ENCODE measurements at places on chromosomes 12 and 14.

DNA sequence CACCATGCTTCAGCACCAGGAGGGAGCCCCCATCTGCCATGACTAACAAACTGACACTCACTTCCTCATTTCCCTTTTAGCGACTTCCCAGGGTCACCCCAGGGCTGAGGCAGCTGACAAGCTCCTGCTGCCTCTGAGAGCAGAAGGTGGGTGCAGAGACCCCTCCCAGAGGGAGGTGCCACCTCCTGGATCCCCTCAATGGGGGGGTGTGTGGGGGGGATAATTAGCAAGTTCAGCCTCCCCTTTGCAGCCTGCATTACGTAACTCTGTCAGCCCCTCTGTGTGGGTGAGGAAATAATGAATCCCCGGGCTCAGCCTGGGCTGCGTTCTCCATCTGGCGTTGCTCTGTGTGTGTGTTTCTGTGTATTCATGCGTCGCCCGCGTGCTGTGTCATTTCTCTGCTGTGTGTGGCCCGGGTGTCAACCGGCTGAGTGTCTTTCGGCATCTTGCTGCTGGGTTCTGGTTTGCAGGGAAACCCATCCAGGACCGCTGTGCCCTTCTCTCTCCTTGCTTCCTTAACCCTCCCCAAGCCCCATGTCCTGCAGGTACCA lies 28.0 kb downstream of the NOS1 start:
- DNase-seq, result no peak

- no peak for DNase-seq
Measured at GRCh38 chr14:90093942-90094595, 32.3 kb downstream of the KCNK13 start.

DNA sequence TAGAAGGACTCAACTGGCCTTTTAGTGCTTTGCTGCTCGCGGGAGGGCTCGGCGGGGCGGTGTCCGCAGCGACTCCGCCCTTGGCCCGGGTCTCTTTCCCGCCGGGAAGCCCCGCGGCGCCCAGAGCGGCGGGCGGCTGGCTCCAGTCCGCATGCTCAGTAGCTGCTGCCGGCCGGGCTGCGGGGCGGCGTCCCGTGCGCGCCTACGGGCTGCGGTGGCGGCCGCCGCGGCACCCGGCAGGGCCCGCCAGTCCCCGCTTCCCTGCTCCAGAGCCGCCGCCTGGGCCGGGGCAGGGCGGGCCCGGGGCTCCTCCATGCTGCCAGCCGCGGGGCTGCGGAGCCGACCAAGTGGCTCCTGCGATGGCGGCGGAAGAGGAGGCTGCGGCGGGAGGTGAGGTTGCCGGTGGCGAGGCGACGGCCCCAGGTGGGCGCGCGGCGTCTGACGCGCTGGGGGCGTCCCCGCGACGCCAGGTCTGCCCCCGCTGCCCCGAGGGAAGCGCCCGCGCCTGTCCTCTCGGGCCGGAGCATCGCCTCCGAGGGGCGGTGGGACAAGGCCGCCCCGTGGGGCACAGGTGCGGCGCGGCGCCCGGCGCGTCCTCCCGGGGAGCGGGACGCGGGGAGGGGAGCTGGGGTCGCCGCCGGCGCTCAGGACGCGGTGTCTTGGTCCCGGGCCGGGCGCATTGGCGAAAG lies at the start of gene BMAL2:
Gene BMAL2 (plus strand): TSS at position 123 of the 689 bp plus-strand sequence. CDS start 237 bp downstream, at position 360.
- DNase-seq, result peak; percentile 4

- DNase-seq, result no peak
Measured at GRCh38 chr12:91588874-91589454, 406.3 kb upstream of the DCN start.

- no peak for DNase-seq
Measured at GRCh38 chr12:2234646-2235350, 182.0 kb downstream of the CACNA1C start.

- no peak for DNase-seq
Measured at GRCh38 chr12:1882405-1882804, 36.0 kb downstream of the CACNA2D4 start.

- peak; percentile 44 for DNase-seq
Measured at GRCh38 chr12:121590476-121591143, 9.8 kb upstream of the KDM2B start.

DNA sequence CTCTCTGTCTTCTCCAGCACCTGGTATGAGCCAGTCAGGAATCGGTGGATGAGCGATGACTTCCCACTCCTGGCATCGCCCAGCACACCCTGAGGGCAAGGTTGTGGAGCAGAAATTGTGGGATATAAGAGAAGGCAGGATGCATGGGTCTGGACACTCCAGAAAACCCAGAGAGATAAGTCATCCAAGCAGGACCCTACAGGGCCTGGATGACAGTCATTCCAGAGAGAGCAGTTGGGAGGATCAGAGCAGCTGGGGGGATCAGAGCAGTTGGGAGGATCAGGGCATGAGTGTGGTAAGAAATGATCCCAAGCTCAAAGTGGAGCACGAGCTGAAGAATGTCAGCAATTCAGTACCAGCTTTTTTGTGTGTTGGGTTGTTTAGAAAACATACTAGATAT lies 4.0 kb downstream of the AGAP2 start:
- DNase-seq, result no peak

- DNase-seq, result no peak
Measured at GRCh38 chr14:29672831-29673230, 254.8 kb downstream of the PRKD1 start.

GRCh38 chr12:65825183-65825506 lies 862 bp downstream of the HMGA2 start:
- no peak for DNase-seq

GRCh38 chr14:94532447-94532846 lies 23.2 kb upstream of the SERPINA12 start:
- DNase-seq, result no peak

- DNase-seq, result no peak
Measured at GRCh38 chr12:32257695-32258496, 141.5 kb upstream of the FGD4 start.

DNA sequence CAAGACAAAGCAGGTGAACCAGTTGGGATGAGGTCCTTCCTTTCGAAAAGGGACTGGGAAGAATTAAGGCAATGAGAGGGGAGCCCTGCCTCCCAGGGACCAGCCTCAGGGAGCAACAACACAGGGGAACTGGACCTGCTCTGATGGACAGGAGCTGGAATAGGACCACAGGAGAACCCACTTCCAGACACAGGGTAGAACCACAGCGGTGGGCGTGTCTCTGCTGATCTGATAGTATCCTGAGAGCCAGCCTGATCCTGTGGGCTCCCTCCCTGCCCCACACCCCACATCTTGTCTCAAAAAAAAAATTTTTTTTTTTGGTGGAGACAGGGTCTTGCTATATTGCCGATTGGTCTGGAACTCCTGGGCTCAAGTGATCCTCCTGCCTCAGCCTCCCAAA lies 13.6 kb upstream of the PLEK2 start:
- DNase-seq, result no peak

- no peak for DNase-seq
Measured at GRCh38 chr14:30193845-30194501, 266.3 kb upstream of the PRKD1 start.

- DNase-seq, result no peak
Measured at GRCh38 chr14:85280074-85280473, 249.9 kb upstream of the FLRT2 start.

DNA sequence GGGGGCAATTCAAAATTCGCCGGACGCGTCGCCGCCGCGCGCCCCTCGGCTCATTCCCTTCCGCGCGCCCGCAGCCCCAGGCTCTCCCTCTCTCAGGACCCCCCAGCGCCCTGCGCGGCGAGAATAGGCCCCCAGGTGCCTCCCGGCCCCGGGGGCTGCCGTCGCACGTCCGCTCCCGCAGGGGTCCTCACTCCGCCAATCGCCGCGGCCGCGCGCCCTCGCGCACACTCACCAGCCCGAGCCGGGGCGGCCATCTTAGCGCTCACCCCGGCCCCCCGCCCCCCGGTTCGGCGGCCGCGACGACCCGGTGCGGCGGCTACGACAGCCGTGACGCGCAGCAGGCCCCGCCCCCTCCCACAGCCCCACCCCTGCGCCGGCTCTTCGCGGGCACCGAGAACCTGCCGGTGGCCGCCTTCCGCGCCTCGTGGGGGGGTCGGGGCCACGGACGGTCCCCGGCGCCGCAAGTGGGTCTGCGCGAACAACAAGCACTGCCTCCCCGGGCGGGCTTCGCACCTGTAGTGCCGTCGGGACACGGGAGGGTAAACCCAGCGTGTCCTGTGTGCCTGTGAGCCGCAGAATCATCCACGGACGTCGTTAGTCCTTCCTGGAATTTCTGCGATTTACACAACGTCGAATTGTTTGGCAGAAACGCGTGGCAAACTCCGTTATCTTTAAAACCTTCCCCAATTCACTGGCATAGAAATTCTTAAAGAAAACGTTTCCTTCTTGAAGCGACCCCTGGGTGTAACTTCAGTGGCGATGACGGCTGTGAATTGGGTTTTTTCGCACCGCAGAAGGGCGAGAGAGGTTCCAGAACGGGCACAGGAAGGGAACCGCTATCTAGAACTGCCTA lies 2.5 kb downstream of the USP44 start:
- peak; percentile 72 for DNase-seq

- no peak for DNase-seq
Measured at GRCh38 chr14:69839661-69840060, 39.6 kb upstream of the SMOC1 start.

DNA sequence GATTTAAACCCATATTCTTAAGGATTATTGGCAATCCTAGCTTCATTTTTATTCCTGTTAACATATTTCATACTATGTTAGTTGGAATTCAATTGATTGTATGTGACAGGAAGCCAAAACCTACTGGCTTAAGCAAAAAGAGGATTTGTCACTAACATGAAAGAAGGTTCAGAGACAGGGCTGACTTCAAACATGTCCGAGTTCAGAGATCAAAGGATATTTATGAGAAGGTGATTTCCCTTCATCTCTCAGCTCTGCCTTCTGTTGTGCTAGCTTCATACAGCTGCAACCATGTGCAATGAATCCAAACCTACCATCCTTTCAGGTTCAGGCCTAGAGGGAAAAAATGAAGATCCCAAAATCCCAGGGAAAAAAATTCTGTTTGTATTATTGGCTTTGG lies 349.7 kb downstream of the ATP23 start:
- DNase-seq, result no peak

DNA sequence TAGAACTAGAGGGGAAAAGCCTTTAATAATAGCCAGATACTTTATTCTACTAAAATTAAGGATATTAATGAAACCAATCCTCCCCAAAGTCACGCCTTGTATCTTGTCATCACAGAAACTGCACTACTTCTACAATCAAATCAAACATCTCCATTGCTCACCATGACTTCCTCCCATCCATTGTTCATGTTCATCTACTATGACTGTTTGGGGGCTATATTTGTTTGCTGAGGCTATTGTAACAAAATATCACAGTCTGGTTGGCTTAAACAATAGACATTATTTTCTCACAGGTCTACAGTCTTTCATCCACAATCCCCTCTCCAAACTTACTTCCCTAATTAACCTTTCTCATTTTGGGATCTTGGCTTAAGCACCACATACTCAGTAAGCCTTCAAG lies 193.6 kb upstream of the FSCB start:
- no peak for DNase-seq

DNA sequence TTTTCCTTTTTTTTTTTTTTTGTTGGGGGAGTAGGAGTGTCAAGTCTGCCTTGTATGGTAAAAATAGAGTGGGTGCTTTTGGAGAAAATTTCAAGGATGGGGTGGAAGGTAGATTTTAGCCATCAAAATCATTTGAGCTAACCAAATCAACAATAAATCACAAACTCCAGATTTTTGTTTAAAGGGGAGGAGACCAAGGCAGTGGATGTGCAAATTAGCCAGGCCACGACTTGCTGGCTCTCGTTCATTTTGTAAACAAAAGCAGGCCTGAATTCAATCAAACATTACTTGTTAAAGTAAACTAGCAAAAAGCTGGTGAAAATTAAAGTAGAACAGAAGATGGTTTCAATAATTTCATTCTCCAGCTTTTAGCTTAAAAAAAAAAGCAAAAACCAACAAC lies 387.2 kb downstream of the BMP4 start:
- DNase-seq, result no peak

DNA sequence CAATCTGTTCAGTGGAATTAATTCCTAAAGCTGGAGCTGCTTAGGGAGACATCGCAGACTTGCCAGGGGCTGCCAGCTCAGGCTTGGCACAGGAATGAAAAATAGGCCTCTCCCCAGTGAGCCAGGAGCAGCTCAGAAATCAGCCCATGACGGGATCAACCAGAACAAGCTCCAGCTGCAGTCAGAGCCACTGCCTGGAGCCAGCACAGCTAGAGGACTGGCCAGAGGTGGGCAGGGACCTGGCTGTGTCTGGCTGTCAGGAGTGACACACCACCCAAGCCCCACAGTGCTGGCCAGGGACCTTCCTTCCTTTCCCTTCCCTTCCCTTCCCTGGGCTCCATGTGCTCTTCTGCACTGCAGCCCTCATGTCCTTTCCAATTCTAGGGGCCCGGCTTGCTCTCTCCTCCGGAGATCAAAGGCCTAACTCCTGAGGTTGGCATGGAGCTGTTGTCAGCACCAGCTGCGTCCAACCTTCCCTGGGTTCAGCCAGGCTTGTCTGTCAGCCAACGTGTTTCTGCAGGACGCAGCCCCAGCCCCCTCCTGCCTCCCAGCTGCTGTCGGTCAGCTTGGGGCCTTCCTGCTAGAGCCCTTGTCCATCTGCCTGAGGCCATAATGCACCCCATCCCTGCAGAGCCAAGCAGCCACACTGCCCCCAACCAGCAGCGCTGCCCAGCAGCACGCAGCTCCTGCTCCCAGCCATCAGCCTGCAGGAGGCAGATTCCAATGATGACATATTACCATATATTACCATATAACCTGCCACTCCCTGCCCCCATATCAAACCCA lies 149.3 kb downstream of the CALM1 start:
- no peak for DNase-seq

DNA sequence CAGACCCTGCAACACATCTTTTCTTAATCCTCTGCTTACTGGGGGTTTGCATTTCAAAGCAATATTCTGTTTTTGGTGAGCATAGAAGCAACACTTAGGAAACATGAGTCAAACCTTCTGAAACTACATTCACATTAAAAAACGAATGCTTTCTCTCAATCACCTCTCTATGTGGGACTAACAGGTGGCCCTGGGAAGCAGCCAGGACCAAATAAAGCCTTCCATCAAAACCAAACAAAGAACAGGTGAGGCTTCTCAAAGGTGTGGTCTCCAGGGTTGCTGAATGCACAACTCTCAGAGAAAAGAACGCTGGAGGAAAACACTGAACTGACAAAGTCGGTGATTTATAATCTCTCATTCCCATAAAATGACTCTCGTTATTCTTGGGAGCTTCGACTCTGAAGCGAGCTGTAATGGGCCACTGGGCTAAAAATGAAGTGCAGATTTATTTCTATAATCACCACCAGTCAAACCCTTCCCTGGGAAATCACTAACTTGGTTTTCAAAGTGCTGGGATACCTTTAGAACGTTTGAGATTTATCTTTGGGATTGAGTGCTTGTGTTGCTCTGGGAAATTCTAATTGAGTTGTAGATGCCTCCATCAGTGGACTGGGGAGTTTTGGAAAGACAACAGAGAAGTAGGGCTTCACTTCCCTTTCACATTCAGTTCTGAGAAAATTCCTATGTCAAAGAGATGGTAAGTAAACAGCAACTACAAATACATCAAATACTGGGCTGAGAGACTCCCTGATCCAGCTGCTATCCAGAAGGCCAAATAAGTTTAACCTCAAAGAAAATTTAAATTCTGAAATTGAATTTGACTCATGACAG lies 262.0 kb upstream of the TMPO start:
- DNase-seq, result no peak

GRCh38 chr14:80215756-80216581 lies 4.7 kb upstream of the DIO2 start:
- DNase-seq, result no peak

All from T-helper 9 cell (primary cell).